Fibroblast of villous mesenchyme (primary cell): ENCODE measurements at places on chromosomes 1 and 21. TPM values are rescaled to one million over a fixed set of nuclear protein-coding genes. Genes with fewer than 3 reads are reported as not detected.

The NCMAP gene
- not detected in 2 replicates for total RNA-seq

The FAM151A gene
- not detected in 2 replicates for total RNA-seq

The TNFSF4 gene
- total RNA-seq, result 45.1 and 127 TPM in 2 replicates

The NUDT4B gene
- 25.4 and 30.2 TPM in 2 replicates for total RNA-seq

The CASQ1 gene
- total RNA-seq, result not detected in 2 replicates

The RASSF5 gene
- total RNA-seq, result 0.86 and 1.6 TPM in 2 replicates

The DISP3 gene
- total RNA-seq, result not detected in 2 replicates

The CDC42BPA gene
- 112 and 113 TPM in 2 replicates for total RNA-seq

The C1orf141 gene
- total RNA-seq, result not detected in 2 replicates

The GPR153 gene
- total RNA-seq, result 5.2 and 5.8 TPM in 2 replicates

The LMX1A gene
- total RNA-seq, result not detected in 2 replicates

The SLC2A1 gene
- 90.8 and 118 TPM in 2 replicates for total RNA-seq

The HSD11B1 gene
- 1.9 and 21.6 TPM in 2 replicates for total RNA-seq

The ICOSLG gene
- 0.43 and 0.64 TPM in 2 replicates for total RNA-seq

The CYYR1 gene
- not detected in 2 replicates for total RNA-seq

The CELA2A gene
- not detected in 2 replicates for total RNA-seq

The C1orf116 gene
- under 0.01 TPM in 1 of 2 replicates, not detected in the other for total RNA-seq

The OR2L2 gene
- total RNA-seq, result under 0.01 TPM in 1 of 2 replicates, not detected in the other

The RNASEL gene
- total RNA-seq, result 4.5 and 9.1 TPM in 2 replicates

The FH gene
- total RNA-seq, result 111 and 128 TPM in 2 replicates

The RGL1 gene
- 33.2 and 44.1 TPM in 2 replicates for total RNA-seq

The PALMD gene
- 6.8 and 16.8 TPM in 2 replicates for total RNA-seq

The CHRM3 gene
- total RNA-seq, result under 0.01 TPM in 1 of 2 replicates, not detected in the other

The KRTAP12-2 gene
- not detected in 2 replicates for total RNA-seq

The SPTA1 gene
- not detected in 2 replicates for total RNA-seq

The TMEM82 gene
- not detected in 2 replicates for total RNA-seq
